ENCODE measurements at places on chromosomes 1 and 21. TPM values are rescaled to one million over a fixed set of nuclear protein-coding genes. Genes with fewer than 3 reads are reported as not detected.

GRCh38 chr21:36854391-36854790 is 112.1 kb downstream of the HLCS start:
- DNase-seq = no peak

GRCh38 chr1:234239515-234239914 is 133.7 kb upstream of the COA6 start:
- no peak for DNase-seq

DNA sequence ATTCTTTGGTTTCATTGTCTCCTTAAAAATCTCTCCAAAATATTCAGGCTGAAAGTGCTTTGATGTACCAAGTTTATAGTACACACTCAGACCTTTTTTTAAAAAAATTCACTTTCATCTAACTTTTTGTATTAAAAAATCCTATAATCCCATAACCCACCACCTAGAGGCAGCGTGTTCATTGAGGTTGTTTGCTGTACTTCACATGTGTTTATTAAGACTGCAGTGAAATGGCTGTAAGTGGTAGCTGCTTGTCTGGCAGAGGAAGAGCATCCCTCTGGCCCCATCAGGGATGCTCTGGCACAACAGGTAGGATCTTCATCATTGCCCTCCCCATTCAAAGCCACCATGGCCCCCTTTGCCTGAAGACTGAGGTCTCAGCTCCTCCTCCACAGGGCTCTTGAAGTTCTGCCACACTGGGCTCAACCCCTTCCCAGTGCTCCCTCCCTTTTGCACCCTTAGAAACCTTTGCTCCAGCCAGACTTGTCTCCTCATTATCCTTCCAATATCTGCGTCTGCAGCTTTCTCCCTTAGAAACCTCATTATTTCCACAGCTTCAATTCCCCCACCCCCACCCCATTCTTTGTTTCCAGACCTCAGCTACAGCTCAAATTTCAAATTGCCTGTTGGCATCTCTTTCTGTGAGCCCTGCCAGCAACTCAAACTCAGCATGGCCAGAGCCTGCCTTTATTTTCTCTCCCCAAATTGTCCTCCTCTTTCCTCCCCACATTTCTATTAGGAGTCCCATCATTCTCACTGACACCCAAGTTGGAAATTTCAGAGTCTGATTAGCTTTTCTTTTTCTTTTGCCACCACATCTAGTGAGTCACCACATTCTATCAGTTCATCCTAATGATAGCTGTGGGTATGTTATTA is 369.6 kb upstream of the USP24 start:
- DNase-seq = no peak

Gene PLPPR4
- total RNA-seq = 1.3 TPM

- no peak for DNase-seq
These were observed 67.6 kb downstream of the TBX19 start for GRCh38 chr1:168348146-168348709.

GRCh38 chr1:224623310-224623714 is 7.2 kb downstream of the CNIH3 start:
- DNase-seq = no peak

GRCh38 chr1:25888426-25888987 is 13.0 kb upstream of the PAQR7 start:
- DNase-seq = no peak

DNA sequence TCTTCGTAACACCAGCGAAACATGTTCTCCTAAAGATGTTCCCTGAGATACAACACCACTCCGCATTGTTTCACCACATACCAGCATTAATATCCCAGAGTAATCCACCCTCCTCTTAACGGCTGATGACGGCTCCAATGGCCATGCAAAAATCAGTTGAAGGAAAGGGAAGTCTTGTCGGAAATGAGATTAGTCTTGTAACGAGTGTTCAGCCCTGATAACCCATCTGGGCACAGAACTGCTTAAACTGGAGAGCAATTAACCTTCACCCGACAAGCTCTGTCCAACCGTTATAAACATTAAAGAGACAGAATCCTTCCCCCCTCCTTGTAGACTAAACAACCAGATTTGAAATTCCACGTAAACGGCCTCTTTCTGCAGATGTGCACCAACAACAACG is 21.9 kb downstream of the ERG start:
- DNase-seq = no peak

Gene GRHL3
- total RNA-seq = 0.19 TPM

Gene KIAA0319L
- 28.4 TPM for total RNA-seq

Gene RGS4
- 10.5 TPM for total RNA-seq

DNA sequence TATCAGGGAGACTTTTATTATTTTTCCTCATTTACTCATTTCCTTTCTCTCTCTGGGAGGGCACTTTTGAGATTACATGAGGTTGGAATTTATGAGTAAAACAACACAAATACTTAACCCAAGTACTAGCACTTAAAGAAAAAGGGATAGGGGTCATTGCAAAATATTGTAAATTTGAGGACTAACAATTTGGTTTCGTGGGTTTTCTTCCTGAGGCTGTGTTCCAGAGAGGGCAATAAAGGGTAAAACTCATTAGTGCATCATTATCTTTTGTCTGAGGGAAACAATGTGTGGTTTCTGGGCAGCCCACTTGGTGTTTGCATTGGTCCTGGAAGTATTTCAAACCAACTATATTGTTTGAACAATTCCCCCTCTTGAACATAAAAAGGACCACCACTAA is 96.5 kb downstream of the GREM2 start:
- DNase-seq = no peak

DNA sequence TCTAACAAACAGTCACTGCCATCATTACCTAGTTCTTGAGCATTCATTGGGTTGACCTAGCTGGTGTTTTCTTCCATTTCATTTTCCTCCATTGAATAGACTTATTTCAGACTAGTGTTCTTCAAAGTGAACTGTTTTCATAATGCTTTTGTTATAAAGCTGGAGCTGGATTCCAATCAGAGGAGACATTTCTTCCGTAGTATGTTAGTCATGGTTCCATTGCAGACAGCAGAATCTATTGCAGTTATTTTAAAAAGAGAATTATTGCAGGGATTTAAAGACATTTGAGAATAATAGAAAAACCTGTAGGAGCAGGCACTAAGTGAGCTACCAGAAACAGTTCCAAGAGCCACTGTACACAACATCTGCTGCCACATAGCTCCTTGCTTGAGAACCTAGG is 50.0 kb downstream of the HHAT start:
- DNase-seq = no peak

DNA sequence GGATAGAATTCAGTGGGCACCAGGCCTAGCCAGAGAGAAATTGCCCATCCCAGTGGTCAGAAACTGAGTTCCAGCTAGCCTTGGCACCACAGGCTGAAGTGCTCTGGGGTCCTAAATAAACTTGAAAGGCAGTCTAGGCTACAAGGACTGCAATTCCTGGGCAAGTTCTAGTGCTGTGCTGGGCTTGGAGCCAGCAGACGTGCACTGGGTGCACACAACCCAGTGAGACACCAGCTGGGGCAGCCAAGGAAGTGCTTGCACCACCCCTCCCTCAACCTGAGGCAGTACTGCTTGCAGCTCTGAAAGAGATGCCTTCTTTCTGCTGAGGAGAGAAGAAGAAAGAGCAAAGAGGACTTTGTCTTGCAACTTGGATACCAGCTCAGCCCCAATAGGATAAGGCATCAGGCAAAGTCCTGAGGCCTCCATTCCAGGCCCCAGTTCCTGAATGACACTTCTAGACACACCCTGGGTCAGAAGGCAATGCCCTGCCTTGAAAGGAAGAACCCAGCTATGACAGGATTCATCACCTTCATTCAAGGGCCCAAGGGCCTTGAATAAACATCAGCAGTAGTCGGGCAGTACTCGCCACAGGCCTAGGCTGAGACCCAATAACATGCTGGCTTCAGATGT is 55.1 kb downstream of the OVGP1 start:
- no peak for DNase-seq

GRCh38 chr1:28832966-28833365 is 21.0 kb downstream of the OPRD1 start:
- DNase-seq = no peak
